ENCODE measurements at places on chromosomes 7 and 10.

GRCh38 chr7:1848013-1848640 is 178.1 kb downstream of the ELFN1 start:
- no peak for DNase-seq

DNA sequence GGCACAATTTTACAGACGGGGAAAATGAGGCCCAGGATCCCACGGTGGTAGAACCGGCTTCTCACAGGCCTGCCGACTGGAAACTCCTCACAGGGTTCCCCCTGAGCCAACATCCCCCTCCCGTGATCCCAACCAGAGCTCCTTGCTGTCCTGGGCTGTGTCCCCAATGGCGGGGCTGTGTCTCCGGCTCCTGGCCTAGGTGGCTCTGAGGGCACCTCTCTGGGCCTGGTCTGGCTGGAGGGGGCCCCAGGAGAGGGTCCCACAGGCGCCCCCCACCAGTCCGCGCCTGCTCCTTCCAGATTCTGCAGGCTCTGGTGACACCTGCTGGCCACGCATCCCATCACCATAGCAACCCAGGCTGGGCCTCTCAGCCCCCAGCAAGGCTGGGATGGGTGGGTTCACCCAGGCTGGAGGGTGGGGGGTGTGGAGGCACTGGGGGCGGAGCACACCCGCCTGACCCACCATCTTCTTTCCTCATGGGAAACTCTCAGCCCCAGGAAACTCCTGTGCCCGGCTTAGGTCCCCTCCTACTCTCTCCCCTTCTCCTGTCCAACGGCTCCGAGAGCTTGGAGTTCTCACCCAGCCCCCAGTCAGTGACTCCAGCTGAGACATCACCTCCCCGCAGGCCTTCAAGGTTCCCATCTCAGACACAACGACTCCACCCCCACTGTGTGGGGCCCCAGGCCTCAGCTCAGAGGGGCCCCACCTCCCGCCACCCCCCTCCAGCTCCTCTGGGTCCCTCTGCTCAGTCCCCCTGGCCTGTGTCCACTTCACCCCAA is 27.1 kb upstream of the TNRC18 start:
- DNase-seq, result peak; percentile 62

GRCh38 chr10:103706762-103707161 is 148.6 kb downstream of the SH3PXD2A start:
- no peak for DNase-seq

GRCh38 chr7:45627691-45628456 is 53.7 kb downstream of the ADCY1 start:
- DNase-seq, result no peak

DNA sequence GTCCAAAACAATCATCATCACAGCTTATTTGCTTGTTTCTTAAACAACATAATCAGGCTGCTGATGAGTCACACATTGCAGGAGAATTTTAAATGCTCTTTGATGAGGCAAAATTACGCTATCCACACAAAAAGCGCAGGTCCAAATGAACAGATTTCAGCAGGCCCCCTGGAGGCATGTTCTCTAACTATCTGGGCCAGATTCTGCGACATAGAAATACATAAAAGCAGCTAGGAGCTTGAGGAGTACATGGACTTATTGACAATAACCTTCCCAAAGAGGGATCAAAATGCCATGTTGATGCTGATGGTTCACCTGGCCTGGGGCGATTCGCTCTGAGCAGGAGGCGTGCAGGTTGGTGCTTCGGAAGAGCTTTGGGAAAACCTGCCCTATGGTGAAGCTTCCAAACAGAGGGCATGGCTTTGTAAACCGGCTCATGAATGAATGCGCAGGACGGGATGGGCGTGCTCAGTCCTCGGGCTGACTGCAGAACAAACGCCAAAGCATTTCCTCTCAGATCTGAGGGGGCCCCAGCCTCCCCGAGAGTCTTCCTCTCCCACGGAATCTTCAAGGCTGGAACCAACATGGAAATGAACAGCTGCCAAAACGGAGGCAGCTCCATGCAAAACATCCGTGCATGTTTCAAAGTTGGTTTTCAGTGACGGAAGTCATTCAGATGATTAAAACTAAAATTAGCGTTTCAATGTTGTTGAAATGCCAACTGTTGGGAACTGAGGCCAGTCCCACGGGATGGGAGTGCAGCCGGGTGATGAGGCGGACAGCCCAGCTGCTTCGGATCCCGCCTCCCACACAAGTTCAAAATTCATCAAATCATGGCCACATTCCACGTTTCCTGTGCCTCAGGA is 179.6 kb downstream of the TCERG1L start:
- DNase-seq, result no peak

DNA sequence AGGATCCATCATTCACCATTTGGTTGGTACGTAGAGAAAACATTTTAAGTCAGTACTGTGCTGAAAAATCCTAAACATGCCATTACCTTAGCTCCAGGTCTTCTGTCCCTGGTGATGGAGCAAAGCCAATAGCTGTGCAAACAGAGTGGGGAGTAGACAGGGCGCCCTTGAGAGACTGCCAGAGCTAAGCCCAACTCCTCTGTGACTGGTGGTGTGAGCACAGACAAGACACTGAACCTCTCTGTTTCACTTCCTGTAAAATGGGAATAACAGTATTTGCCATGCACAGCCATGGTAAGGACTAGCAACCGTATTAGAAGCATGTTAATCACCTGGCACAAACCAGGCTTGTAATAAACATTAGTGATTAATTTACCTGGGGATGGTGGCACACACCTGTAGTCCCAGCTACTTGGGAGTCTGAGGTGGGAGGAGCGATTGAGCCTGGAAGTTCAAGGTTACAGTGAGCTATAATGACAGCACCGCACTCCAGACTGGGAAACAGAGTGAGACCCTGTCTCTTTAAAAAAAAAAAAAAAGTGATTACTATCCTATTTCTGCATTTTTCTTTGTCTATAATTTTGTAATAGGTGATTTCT is 28.7 kb downstream of the LYZL1 start:
- no peak for DNase-seq

DNA sequence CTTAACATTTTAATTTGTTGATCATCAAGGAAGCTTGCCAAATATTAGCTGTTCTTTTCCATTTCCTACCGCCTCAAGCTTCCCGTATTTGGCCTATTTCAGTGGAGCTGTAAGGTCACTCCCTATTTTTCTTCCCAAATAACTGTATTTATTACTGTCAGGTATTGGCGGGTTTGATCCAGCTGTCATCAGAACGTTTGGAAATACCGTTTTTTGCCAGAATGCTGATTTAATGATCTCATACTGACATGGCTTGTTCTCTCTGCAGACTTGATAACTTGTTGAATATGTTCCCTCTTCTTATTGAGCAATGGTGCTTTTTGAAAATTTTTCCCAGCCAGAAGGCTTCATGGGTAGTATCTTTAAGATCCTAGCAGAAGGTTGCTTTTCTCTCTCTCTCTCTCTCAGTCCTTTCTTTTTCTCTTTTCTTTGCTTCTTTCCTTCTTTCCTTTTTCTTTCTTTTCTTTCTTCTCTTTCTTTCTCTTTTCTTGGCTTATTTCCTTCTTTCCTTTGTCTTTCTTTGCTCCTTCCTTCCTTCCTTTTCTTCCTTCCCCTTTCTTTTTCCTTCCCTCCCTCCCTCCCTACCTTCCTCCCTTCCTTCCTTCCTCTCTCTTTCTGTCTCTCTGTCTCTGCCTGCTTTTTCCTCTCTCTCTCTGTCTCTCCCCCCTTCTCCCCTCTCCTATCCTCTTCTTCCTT is 42.1 kb downstream of the CUX1 start:
- no peak for DNase-seq

- no peak for DNase-seq
Measured at GRCh38 chr10:47192273-47192672, 107.7 kb upstream of the GDF10 start.

DNA sequence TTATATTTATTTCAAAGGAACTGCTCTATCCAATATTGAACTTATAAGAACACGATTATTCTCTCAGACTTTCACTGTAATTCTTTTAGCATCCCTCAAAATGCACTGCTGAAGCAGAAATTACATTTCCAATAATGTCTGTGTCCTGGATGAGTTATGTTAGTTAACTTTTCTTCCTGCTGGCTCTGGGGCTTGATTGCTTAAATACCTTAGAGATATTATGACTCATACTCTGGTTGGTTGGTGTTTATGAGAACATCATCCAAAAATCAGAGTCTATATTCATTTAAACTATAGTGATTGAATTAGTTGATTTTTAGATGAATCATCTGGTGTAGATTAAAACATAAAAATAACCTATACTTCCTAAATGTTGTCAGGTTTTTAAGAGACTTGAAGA is 246.3 kb upstream of the VWC2 start:
- DNase-seq, result no peak

- DNase-seq, result no peak
Measured at GRCh38 chr10:53904506-53905241, 896.4 kb downstream of the PCDH15 start.

GRCh38 chr10:78348411-78349164 is 314.9 kb downstream of the RPS24 start:
- DNase-seq, result no peak

All from NCI-H1694 (cell line).